EL (cell line): ENCODE measurements at places on chromosomes 6 and 20.

GRCh38 chr6:64233746-64234145 is 598.1 kb downstream of the PHF3 start:
- DNase-seq: no peak

DNA sequence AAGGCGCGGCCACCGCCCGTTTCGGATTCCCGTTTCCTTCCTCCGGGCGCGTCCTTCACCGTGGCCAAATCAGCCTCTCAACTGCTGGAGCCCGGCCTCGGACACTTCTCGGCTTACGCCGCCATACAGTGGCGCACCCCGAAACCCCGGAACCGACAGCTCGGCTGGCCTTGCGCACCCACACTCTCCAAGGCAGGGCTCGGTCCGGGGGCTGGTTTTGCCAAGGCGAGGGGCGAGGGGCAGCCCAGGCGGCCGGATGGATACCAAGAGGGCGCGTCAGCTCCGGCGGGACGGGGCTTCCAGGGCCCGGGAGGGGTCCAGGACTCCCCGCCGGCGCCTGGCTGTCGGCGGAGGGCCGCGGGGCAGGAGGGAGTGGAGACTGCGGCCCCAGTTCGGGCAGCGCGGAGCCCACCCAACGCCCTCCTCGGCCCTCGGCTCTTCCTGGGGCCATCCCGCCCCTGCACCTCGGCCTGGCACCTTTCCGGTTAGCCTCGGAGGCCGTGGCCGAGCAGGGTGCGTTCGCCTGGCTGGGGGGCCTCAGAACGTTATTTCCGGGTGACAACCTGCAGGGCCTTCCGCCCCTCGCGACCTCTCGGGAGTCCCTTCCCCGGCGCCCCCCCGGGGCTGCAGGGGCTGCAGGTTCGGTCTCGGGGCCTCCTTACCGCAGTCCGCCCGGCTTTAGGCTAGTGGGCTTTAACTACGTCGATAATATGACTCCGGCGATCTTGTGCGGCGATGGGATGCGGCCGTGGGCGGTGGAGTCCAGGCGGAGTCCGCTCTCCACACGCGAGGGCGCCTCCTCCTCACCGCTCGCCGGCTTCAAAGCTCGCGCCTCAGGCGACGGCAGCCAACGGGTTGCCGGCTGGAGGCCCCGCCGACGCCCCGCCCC is 697 bp upstream of the CEP43 start:
- peak; percentile 26 for DNase-seq

DNA sequence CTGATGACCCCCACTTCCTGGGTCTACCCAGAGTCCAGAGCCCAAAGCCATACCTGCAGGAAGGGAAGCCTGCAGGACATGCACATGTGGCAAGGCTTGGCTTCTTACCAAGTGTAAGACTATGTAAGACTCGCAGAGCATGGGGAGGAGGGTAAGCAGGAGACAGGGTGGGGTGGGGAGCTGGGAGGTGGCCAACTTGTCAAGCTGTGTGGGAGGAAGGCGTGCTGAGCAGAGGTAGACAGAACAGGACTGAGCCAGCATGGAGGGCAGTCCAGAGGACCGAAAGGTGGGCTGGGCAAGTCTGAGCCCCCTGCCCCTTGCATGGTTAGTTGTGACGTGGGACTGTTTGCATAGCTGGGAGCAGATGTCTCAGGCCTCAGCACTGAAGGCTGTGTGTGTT is 53.4 kb upstream of the RNF24 start:
- no peak for DNase-seq

DNA sequence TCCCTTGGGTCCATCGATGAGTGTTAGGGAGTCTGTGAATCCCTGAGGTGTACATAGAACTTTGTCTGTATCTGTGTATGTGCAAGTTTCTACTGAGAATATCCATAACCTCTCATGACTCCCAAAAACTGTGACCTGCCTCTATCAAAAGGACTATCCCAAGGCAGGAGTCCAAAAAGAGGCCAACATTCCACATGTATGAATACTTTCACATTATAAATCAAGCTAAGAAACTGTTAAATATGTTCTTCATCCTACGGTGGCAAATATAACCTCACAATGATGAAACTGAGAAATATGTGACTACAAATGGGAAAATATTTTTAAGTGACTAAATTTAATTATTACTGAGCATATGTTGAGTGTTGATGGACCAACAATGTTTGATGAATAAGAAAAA is 16.1 kb upstream of the STX11 start:
- DNase-seq: peak; percentile 57

DNA sequence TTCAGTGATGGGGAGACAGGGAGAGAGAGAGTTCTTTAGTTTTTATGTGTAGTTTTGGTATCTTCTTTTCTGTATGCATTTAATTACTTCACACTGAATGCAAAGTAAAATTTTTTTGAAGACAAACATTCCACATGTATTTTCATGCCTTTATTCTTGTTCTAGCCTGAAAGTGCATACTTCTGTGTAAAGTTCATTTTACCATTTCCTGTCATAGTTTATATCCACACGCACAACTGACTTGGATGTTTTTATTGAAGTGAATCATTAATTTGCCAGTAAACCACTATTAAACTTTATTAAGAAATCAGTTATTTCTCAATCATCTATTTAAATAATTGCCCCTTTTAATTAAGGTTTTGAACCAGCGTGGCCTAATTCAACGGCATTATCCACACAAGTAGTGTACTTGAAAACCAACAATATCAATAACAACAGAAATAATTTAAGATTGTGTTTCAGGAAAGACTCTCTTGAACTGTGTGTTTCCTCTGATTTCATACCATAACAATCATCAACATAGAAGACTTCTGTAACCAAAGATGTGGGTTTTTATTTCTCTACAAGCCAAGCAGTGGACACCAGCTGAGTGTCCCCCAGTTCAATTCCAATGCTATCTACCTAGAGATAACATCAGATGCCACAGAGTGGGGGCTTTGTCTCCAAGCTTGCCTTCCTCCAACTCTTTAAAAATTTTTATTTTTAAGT is 512.7 kb upstream of the JAG1 start:
- DNase-seq: peak; percentile 42

DNA sequence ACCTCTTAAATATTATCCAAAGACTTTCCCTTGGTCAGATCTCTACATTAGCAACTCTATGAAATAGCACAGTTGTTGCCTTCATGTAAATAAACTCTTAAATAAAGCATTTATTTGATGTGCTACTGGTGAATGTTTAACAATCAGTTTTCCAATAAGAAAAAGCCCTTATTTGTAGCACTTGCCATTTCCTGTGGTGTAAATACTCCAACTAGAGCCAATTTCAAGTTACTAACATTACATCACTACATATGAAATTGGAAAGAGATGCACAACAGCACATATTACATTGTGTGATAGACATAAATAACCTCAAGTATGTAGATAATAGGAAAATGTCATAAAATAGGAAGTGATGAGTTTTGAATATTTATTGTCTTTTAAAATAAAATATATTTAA is 5.0 kb upstream of the MYB start:
- DNase-seq: no peak

DNA sequence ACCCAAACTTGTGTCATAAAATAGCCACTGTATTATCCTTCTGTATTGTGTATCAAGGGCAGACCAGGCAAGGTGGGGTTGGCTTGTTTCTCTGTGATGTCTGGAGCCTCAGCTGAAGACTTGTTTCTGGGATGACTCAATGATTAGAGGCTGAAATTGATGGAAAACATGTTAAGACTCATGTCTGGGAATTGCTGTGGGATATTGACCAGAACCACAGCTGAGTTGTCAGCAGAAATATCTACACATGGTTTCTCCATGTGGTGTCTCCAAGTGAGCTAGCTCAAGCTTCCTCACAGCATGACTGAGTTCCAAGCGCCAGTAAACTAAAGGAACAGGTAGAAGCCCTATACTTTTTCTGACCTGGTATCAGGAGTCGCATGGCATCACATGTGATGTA is 128.5 kb upstream of the SYNDIG1 start:
- no peak for DNase-seq

DNA sequence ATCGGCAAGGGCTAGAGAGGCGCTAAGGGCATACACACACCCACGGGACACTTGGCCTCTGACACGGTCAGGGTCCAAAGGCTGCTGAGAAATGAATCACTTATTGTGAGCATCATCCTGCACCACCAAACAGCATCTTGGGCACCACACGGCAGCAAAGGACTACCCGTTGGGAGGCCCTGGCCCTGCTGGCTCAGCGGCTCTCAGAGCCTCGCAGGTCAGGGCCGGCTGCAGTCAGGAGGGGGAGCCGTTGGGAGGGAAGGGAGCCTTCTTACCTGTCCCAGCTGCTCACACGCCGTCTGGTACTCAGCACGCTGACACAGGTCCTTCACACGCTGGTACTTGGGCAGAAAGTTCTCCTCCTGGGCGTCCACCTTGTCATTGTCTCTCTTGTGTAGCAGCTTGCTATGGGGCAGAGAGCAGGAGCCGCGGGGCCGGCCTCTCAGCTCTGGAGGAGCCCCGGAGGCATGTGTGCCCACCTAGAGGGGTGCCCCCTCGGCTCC is 109.0 kb downstream of the SULF2 start:
- DNase-seq: no peak

GRCh38 chr20:48740712-48741111 is 87.1 kb downstream of the PREX1 start:
- no peak for DNase-seq

DNA sequence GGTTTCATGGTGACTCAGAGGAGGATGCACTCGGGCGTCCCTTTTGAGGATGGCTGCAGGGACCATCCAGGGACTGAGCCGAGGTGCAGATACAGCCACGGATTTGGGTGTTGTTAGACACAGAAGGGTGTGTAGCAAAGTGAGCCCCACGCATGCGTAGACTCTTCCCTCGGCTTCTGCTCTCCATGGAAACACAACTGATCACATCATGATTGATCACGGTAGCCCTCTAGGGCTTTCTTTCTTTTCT is 606 bp upstream of the ULBP1 start:
- peak; percentile 87 for DNase-seq

GRCh38 chr20:34712525-34713192 is 8.5 kb downstream of the TP53INP2 start:
- DNase-seq: no peak

DNA sequence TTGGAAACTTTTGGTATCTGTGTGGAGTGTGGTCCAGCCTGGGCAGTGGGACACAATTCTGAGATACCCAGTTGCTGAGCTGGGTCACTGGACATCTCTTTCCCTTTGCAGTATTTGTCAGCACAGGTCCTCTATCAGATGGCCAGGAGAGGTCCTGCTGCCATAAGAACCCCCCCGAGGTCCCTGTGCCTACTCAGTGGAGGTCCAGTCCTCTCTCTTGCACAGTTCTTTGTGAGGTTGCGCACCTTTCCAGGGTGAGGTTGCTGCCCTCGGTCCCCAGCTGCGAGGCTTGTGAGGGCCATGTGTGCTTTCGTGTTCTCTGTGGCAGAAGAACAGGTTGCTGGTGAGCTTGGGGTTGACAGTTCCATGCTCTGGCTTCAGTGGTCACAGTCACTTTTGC is 320.6 kb downstream of the QKI start:
- DNase-seq: no peak

DNA sequence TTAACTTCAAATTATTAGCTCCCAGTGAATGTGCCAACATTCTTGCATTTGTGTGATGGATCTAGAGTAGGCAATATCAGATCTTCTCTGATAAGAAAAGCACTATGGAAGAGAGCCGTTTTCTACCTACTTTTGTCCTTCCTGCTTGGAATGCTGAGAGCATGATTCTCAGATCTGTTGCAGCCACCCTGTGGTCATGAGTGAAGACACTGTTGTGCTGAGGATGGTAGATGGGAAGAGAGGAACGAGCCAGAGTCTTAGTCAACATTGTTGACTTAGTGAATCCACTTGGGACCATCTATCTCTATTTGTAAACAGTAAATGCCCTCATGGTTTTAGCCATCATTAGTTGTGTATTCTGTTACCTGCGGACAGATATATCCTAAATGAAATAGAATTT is 202.6 kb downstream of the CD109 start:
- DNase-seq: no peak

DNA sequence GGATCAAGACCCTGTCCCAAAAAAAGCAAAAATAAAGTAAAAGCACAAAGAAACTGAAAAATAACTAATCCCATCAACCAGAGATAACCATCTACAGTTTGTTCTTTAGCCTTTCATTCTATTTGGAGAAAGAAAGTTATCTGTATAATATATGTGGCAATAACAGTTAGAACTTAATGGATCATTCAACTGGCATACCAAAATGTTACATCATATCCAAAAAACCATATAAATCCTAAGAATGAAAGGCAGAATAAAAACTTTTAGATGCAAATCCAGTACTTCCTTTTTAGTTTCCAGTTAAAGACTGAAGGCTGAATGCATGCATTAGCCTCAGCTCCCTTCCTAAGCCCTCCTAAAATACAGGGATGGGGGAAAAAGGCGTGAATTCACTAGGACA is 25.2 kb downstream of the ILRUN start:
- DNase-seq: peak; percentile 38

GRCh38 chr6:160174681-160175080 is 53.1 kb downstream of the SLC22A1 start:
- DNase-seq: no peak

DNA sequence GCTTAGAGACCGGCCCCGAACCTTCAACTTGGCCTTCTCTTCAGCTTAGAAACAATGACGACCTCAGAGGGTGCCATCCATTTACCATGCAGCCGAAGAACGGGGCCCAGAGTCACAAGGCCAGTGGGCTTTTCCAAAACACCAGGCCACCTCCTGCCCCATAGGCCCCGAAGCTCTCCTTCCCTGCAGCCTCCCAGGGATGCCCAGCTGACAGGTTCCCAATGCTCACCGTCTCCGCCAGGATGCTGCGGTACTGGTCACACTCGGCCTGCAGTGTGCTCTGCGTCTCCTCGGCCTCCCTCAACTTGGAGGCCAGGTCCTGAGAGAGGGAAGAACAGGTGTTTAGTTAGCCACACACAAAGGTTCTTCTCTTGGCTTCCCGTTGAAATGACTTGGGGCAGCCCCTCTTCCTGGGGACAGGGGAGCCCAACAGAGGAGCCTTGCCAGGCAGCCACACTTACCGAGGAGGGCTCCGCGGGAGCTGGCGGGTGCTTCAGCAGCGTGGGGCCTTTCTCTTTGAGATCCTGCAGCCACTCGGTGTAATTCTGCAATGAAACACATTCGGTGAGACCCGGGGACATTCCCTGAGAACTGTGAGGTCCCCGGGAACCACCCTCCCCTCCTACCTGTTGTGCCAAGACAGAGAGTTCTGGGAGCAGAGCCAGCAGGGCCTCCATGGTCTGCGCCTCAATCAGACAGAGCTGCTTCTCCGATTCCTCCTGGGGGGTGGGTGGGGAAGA is 51.5 kb downstream of the DSTN start:
- DNase-seq: no peak

DNA sequence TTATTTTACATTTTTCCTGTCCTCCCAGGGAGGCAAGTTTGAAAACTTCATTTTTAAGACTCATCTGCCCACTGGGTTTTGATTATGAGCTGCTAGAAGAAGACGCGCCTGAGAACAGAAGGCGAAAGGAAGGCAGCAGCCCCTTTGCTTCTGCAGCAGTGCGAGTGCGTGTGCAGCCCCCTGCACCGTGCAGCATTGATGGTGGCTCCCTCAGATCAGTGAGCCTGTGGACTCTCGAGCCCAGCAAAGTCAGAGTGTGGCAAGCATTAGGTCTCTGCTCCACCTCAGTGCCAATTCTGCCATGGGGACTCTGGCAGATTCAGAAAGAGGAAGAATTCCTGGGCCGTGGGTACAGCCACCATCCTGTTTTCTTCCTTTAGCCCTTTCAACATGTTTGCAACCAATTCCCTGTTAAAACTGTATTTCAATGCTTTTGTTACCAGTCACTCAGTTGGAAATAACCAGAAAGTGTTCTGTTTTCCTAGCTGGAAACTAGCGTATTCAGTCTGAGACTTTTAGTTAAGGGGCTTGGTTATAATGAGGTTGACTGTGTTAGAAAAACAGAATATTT is 134.8 kb upstream of the OGFRL1 start:
- DNase-seq: no peak

GRCh38 chr6:83192871-83193746 is at the start of the genes PGM3 and RWDD2A:
PGM3 (minus strand) TSS chr6:83193265; CDS start chr6:83191012, 2,253 bp downstream.
RWDD2A (plus strand) TSS chr6:83193357; CDS start chr6:83194452, 1,095 bp downstream.
- peak; percentile 90 for DNase-seq
